Karpas-422 (cell line): ENCODE measurements at places on chromosomes 3 and 15. TPM values are rescaled to one million over a fixed set of nuclear protein-coding genes. Genes with fewer than 3 reads are reported as not detected.

Gene SMCO1
- not detected in 2 replicates for total RNA-seq

Gene SPINK8
- total RNA-seq: not detected in 2 replicates

Gene SCG5
- total RNA-seq: 0.83 and 1.8 TPM in 2 replicates

Gene FMN1
- total RNA-seq: 0.47 and 1.1 TPM in 2 replicates

Gene CILP
- total RNA-seq: 0.04 TPM in 1 of 2 replicates, not detected in the other

Gene HOMER2
- 30.4 and 48.5 TPM in 2 replicates for total RNA-seq

Gene TEX9
- 0.94 and 8.9 TPM in 2 replicates for total RNA-seq

Gene PRR20G
- not detected in 2 replicates for total RNA-seq

Gene UROC1
- total RNA-seq: not detected in 2 replicates

Gene LMCD1
- not detected in 2 replicates for total RNA-seq

Gene HRG
- total RNA-seq: not detected in 2 replicates
